Erythroblast (primary cell): ENCODE measurements at places on chromosomes 16 and 17.

- DNase-seq, result no peak
Measured at GRCh38 chr16:20822521-20823325, 16.4 kb downstream of the REXO5 start.

GRCh38 chr16:28473714-28474265 is 1.7 kb upstream of the NPIPB7 start:
- DNase-seq, result no peak

- peak; percentile 11 for DNase-seq
Measured at GRCh38 chr17:61551255-61551742, 39.7 kb downstream of the NACA2 start.

GRCh38 chr16:84999857-85000480 is 11.4 kb downstream of the ZDHHC7 start:
- no peak for DNase-seq

DNA sequence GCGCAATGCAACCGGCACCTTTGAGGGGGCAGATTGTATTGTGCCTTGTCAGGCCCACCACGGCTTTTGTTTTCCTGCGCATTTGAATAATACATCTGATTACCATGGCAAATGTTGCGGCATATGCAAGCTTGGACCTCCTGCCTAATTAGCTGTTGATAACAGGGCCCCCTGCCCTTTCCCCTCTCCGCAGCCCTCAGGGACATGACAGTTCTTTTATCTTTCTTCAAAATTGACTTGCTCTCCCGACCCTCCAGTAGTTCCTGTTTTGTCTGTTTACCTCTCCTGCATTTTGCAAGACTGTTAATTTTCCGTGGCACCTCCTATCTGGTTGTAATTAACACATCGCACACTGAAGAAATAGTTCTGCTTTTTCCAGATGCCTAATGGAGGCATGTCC is 86.8 kb downstream of the RBFOX1 start:
- DNase-seq, result no peak

GRCh38 chr16:24273508-24274182 is 17.5 kb downstream of the CACNG3 start:
- DNase-seq, result no peak

- DNase-seq, result no peak
Measured at GRCh38 chr16:69938981-69939820, 11.9 kb upstream of the CLEC18A start.

DNA sequence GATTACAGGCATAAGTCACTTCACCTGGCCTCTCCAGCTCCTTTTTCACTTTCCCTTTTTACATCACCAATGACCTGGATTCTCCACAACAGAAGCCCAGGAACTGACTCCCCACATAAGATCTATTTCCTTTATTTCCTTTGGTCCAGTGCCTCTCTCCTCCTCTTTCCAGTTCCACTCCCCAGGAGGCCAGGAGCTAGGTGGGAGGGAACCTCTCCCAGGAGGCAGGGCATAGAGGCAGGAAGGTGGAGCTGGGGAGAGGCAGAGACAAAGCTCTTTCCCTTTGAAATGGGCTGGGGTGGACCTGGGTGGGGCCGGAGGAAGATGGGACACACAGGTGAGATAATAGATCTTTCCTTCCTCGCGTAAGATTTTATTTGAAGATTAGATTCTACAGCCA is 318.3 kb upstream of the TNRC6C start:
- DNase-seq, result no peak

DNA sequence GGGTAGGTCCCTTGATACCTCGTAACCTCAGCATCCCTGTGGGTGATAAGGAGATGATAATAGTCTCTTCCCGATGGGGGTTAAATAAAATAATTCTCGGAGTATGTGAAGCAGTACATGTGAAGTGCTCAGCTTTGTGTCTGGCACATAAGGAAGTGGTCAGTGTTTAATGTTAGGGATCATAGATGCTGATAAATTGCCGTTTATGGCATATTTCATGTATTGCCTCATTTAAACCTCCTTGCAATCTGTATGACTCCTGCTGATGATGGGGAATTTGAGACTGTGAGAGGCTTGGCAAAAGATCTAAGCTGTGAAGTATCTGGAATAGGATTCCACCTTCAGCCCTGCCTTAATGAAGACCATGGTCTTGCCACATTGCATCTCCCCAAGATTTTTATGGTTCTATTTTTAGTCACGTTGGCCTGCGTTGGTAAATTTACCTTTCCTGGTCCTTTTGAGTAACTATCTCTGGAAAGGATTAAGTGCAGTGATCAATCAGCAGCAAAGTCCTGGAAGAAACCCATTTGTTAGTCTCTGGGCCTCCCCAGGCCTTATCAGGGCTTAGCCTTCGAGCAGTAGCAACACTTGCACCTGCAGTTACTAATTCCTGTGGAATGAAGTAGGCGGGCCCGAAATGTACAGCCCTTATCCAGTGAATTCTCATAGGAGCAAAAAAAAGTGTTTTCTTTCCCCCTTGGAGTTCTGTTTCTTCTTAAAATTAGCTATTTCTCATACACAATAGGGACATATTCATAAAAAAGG is 144.9 kb downstream of the WWOX start:
- no peak for DNase-seq

DNA sequence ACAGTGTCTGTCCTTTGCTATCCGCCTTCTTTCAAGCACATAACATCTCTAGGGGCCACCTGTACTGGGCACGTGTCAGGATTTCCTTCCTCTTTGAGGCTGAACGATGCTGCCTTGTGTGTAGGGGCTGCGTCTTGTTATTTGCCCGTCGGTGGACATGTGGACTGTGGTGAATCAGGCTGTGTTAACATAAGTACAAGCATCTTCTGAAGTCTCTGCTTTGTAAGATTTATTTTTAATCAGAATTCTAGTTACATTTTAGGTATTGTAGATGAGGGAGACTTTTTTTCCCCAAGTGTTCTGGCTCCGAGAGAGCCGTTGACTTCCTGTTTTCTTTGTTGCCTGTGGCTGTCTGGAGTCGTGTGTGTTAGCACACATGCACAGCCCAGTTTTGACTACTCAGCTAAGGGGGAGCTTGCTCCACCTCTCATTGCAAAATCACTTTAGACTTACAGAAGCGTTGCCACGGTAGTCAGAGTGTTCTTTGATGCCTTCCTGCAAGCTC is 26.1 kb downstream of the SPG7 start:
- DNase-seq, result no peak

- no peak for DNase-seq
Measured at GRCh38 chr17:81396722-81397313, 1.6 kb downstream of the BAHCC1 start.

DNA sequence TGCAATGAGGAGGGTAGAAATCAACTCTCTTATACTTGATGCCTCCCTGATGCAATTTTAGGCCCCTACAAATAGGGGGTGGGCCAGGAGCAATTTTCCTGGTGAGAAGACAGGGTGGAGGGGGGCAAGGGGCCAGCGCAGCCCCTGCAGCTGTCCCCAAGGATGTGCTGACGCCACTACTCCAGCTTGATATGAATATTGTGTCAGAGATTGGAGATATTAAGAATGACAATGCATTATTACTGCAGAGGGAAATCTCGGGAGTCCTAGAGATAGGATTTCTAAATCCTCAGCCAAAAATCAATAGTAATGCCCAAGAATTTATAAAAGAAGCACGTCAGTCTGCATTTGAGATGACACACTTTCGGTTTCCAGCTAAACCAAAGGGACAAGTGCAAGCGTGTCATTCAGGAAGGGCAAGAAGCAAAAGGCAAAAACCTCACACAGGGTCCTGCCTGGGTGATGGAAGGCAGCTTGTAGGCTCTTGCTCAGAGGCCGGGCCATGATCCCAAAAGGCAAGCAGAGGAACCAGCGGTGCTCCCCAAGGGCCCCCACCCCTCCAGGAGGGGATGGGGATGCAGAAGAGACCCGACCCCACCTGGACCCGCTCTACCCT is 178.8 kb downstream of the C16orf78 start:
- DNase-seq, result no peak

DNA sequence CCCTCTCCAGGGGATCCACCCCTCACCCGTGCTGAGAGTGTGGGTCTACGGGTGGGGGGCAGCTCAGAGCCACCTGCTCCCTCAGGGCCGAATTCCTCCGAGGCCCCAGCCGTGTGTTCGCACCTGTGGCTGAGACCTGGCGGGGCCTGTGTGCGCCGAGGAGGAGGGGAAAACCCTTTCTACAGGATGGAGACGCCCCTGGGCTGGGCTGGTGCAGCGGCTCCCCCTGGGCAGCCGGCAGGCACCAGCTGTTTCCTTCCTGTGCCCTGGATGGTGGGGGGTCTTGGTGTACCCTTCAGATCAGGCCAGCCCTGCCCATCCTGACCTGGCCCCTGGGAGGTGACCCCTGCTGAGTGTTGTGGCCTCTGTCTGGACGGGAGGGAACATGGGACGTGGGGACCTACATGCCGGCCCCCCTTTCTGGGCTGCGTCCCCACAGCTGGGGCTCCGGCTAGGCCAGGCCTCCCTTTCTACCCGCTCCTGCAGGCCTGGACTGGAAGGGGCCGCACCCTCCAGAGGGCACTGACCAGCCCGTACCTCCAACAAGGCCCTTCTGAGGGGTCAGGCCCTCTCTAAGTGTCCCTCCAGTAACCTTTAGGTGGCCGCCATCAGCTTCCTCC is 28.3 kb upstream of the PABPN1L start:
- DNase-seq, result no peak

- DNase-seq, result no peak
Measured at GRCh38 chr16:11094857-11095565, 150.6 kb downstream of the CLEC16A start.

GRCh38 chr17:18626152-18626870 is 17.9 kb downstream of the TBC1D28 start:
- no peak for DNase-seq

- no peak for DNase-seq
Measured at GRCh38 chr17:68578236-68578635, 22.9 kb downstream of the FAM20A start.

GRCh38 chr16:8831871-8832716 is 34.5 kb downstream of the PMM2 start:
- DNase-seq, result no peak

- no peak for DNase-seq
Measured at GRCh38 chr17:79920751-79921410, 81.6 kb upstream of the CBX4 start.

DNA sequence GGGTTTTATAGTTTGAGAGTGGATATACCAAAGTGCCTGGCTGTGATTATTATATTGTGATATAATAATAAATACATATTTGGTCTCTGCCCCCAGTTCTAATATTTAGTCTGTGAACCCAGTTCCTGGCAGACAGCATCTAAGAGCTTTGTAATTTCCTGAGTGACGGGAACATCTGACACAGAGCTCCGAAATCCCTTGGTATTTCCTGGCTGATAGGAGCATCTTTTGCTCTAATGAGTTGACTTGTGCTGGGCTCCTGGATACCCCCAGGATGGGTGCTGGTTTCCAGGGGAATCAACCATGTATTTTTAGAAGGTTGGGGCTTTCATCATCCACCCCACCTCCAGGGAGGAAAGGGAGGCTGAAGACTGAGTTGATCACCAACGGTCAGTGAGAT is 187.3 kb downstream of the CDH13 start:
- DNase-seq, result no peak

- no peak for DNase-seq
Measured at GRCh38 chr17:57143361-57143760, 58.3 kb downstream of the AKAP1 start.

- DNase-seq, result peak; percentile 73
Measured at GRCh38 chr16:67260426-67261063, 11.8 kb downstream of the SLC9A5 start.

DNA sequence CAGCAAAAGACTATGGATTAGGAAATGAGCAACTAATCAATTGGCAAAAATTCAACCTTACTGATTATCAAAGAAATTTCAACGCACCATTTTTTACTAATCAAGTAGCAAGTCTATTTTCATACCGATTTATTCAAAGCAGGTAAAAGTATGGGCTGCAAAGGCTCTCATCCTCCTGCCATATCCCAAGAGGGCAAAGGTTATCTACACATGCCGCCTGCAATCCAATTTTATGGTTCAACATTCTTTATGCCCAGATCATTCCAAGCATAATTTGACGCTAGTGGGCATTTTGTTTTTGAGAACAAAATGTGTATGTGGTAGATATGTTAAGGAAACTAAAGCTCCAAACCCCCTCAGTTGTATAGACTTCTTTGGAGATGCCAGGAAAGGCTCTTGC is 270.6 kb downstream of the MAF start:
- DNase-seq, result no peak

DNA sequence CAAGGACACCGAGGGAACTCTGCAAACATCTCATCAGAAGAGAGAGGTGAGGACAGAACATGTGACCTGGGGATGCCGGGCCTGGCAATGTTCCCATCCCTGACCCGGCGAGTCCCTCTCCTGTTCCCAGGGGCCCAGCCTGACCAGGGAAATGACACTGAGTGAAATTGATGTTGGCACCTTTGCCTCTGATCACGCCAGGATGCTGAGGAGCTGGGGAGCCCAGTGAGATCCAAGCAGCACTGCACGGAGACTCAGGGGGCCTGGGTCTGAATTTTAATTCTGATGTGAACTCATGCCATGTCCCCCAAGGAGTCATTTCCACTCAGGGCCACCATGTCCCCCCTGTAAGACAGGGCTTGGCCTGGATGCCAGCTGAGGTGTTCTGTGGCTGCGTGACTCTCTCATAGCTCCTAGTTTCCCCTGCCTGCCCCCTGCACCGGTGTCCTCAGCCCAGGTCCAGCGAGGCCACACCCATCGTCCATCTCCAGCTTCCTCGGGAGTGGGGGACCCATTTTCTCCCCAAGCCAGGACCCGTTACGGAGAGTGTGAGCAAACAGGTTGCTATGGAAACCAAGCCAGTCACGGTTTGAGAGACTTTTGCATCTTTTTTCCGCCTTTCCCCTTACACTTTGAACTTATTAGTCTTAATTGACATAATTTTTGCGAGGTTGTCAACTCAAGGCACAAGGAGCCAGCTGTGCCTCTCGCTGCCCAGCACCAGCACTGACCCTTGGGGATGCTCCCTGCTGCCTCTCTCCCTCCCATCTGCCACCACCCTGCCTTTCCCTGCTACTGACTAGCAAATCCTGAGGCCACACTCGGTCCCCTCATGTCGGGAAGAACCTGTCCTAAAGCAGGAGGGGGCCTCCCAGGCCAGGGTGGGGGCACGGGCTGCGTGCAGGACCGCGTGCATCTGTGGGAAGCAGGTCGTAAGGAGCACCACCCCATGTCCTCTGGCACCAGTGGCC is 150.0 kb downstream of the SDK2 start:
- DNase-seq, result no peak

DNA sequence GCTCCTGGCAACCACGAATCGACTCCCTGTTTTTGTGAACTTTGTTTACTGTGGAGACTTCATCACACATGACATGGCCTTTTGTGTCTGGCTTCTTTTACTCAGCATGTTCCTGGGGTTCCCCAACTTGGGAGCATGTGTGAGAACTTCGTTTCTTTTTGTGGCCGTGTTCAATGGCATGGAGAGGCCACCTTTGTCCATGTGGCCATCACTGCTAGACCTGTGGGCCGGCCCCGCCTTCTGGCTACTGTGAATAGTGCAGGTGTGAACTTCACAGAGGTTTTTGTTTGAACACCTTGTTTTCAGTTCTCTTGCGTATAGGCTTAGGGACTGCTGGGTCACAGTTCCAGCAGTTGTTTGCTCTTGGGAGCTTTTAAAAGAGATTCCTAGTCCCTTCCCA is 5.7 kb upstream of the SLC38A8 start:
- DNase-seq, result no peak

DNA sequence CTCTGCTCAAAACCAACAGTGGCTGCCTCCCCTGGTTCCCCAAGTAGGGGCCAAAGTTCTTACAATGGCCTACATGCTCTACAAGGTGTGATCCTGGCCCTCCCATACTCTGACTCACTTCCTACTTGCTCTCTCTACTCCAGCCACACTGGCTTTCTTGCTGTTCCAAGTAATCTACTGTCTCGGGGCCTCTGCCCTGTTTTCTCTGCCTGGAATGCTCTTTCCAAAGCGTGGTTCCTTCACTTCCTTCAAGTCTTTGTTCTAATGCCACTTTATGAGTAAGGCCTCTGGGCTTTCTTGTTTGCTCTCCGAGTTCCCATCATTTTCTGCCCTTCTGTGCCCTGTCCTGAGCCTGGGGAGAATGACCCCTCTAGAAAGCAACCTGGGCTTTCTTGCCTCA is 4.1 kb upstream of the CDH3 start:
- DNase-seq, result no peak
